Lung microvascular endothelial cell (primary cell): ENCODE measurements at places on chromosomes 7 and 10.
A peak's percentile ranks its signal among the peaks of the same experiment; 100 is the strongest.

GRCh38 chr7:35256256-35257175, 2.6 kb upstream of the TBX20 start:
- DNase-seq = no peak

GRCh38 chr10:29994811-29995210, 64.6 kb downstream of the JCAD start:
- no peak for DNase-seq

- DNase-seq = no peak
These were observed 34.3 kb downstream of the CFAP46 start for GRCh38 chr10:132907821-132908620.

DNA sequence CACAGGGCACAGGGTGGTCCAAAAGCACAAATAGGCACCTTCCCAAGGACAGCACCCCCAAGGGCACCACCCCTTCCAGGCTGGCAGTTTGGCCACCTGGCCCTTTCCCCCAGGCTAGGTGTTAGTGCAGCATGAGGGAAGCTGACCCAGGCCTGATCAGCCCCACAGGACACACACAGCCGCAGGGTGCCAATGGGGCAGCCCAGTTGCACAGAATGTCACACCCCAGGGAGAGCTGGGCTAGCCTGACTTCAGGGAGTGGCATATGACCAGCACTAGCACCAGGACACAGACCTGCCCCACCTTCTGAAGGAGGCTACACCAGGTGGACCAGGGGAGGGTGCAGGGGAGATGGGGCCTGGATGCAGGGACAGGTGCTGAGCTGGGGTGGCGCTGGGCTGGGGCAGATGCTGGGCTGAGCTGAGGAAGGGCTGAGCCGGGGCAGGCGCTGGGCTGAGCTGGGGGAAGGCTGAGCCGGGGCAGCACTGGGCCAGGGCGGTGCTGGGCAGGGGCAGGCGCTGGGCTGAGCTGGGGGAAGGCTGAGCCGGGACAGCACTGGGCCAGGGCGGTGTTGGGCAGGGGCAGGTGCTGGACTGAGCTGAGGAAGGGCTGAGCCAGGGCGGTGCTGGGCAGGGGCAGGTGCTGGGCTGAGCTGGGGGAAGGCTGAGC, 3.9 kb upstream of the ADAM8 start:
- DNase-seq = no peak

DNA sequence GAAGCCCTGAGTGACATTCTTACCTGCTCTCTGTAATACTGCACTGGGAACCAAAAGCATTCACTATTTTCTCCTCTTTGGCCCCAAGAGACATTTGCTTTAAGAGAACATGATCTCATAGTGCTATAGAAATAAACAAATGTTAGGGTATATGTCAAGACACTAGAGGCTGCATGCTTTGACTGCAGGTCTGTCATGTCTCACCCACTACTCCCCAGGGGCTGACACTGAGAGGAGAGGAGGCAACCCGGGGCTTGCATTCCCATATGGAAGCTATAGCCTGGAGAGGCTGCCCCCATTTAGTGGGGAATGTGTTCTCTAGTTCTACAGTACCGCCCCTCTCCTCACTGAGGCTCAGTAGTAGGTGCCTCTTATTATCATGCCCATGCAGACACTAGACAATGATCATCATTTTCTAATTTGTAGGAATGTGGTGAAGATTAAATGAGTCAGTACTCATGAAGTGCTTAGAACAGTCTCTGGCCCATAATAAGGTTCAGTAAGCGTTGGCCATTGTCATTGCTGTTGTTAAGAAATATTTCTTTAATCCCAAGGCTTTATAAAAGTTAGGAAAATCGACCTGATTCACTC, 4.9 kb upstream of the SLF2 start:
- no peak for DNase-seq

DNA sequence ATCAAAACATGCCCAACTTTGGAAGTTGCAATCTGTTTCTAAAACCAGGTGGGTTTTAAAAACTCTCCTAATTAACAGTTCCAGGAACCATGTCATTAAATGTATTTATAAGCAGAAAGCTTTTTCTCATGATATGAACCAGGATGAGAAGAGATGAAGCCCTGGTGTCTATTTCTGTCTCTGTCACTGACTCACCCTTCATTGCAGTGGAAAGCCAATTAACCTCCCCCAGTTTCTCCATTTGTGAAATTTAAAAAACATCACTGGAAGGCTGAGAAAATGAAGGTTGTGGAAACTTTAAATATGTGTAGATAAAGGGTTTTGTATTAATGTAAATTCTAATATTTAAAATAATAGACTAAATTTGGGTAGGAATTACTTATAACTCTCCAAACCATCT, 1088.0 kb downstream of the SORCS1 start:
- no peak for DNase-seq

DNA sequence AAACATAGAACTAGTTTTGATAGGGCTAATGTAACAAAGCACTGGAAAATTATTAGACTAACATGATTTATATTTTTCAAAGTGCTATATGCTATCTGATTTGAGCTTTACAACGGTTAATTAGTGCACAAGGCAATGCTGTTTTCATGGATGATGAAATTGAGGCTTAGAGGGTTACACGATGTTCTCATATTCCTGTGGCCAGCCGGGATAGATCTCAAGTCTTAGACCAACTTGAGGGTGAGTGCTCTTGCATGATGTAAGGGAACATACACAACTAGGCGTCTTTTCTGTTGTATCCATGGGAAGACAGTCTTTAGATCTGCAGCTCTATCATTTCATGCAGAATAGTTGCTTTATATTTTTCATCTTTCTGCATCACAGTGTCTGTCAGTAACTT, 4.1 kb downstream of the PRPF18 start:
- DNase-seq = no peak

GRCh38 chr7:107898997-107899594, 8.1 kb downstream of the DLD start:
- no peak for DNase-seq

DNA sequence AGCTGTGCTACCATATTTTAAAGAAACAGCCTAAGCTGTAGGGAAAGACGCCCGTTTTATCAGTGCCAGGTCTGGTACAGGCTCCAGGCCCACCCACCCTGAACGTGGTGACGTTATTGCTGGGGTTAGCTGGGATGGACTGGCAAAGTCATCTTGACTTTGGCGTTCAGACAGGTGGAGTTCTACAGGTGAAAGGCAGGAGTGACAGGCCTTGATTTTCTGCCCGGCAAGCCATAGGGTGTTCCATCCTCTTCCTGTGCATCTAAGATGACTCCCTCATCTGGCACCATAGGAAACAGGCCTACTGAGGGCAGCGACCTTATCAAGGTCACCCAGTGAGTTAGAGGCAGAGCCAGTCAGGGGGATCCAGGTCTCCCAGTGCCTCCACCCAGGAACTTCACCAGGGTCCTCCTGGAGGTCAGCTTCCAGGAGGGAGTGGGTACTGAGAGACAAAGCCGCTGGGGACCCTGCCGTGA, 41.6 kb downstream of the HK1 start:
- no peak for DNase-seq

DNA sequence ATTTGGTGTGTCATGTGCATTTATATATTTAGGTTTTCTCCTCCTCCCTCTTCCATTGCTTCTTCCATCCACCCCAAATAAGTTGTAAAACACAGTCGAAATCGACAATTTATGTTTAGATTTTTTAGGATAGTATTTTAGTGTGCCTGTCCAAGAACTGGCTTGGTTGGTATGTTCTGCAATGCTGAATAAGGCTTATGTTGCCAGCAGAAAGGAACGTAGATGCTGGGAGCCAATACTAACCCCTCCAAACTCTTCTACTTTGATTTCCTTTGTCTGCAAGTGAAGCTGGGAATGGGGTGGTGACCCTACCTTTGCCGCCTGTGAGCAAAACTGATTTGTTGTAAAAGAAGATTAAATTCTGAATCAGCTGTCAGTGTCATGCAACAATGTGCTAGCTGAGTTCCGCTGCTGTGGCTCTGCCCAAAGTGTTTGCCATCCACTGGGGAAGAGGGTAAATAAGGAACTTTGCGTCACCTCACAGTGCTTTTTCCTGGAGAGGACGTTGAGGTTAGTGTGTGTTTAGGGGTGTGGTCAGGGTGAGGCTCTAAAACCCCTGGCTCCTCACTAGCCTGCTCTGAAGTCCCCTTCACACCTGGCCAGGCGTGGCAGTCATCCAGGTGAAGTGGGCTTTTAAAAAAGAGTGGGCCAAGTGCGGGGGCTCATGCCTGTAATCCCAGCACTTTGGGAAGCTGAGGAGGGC, 44.4 kb downstream of the TACC2 start:
- DNase-seq = no peak

DNA sequence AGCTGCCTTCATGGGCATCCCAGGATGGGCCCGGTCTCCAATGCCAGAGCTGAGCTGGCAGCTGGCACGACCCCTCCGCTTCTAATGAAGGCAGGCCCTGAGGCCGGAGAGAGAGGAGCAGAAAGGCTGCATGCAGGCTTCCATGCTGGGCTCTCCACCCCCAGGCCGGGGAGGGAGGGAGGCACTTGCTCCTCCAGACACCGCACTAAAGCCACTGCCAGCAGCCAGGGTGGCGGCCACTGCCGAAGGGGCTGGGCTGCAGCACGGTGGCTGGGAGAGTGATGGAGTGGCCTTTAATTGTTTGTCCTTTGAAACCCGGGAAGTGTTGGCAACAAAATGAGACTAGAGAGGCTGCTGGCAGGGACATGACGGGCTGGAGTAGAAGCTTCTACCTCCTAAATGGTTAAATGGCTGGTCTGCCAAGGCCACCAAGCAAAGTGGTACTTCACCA, 236.5 kb downstream of the SKAP2 start:
- no peak for DNase-seq

- no peak for DNase-seq
These were observed 95.6 kb downstream of the MALRD1 start for GRCh38 chr10:19144206-19144605.

DNA sequence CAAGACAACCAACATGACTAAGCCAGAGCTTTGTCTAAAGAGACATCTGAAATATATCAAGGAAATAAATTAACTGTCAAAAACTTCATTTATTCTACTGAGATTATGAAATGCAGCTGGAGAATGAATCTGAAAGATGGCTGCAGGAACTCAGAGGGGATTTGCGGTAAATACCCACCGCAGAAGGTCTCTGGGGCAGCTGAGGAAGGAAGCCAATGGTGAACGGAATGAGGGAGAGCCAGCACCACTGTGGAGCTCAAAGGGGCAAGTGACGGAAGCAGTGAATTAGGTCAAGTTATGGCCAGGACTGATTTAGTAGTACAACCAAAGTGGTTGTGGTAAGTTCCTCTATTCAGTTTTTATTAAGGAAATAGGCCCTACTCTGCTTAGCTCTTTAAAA, 215.3 kb upstream of the GLI3 start:
- no peak for DNase-seq

- no peak for DNase-seq
These were observed 135.0 kb downstream of the NT5C2 start for GRCh38 chr10:103058034-103058433.

DNA sequence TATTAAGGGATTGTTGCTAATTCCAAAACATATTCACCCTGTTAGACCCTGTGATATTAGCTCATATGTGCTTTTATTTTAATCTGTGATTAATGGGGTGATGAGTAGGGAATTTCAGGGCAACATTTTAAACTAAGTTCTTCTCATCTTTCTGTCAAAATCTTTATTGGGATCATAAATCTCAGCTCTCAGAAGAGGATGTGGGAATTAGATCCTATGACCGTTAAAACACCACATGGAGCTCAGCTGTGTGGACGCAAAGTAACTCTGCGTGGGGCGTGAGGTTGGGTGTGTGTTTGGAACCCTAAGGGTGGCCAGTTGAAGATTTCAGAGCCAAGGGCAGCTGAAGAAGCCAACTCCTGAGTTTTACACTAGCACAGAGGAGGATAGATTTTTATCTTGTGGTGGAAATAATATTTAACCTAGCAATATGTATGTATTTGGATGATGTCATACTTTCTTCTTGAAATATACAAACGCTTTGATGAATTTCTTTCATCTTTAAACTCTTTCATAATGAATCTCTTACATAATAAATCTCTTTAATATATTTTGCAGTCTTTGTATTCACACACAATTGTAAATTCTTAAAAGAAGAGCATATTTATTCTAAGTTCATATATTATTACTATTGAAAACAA, 64.4 kb downstream of the EPDR1 start:
- DNase-seq = no peak

DNA sequence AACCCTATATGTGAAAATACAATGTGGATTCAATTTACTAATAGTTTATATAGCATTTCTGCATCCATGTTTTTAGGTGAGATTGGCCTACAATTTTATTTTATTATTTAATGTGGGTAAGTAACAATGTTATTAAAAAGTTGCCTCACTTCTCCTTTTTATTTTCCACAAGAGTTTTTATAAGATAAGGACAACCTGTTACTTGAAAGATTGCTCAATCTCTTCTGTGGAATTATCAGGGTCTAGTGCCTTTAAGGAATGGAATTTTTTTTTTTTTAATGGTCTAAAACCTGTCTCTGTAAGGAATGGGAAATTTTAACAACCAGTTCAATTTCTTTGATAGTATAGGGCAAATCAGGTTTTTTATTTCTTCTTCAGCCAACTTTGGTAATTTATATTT, 53.9 kb upstream of the RAB18 start:
- no peak for DNase-seq

- DNase-seq = peak; percentile 81
These were observed 240.1 kb downstream of the ELMO1 start for GRCh38 chr7:37208528-37208927.

DNA sequence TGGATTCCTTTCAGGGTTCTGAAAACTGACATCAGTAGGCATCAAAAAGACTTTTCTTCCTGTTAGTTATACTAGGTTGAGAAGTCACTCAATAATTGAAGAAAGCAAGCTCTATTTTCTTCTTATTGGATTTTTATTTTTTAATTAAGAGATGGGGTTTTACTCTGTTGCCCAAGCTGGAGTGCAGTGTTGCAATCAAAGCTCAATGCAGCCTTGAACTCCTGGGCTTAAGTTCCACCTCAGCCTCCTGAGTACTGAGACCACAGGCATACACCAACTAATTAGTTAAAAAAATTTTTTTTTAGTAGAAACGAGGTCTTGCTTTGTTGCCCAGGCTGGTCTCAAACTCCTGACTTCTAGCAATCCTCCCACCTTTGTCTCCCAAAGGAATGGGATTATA, 28.0 kb downstream of the PIP4K2A start:
- no peak for DNase-seq

DNA sequence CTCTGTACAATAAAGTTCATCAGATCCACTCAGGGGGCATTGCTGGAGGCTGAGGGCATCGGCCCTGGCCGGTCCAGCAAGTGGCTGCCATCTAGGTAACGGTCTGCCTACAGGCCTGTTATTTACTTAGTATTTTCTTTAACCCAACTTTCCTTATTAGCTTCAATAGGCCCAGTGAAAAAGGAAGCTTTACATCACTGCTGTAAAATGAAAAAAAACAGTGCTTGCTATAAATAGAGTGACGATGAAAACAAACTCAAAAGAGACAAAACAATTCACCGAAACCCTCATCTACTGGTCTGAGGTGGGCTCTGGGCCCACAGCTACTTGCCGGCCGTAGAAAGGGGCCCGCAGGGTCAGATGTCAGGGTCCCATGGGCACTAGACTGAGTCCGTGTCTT, 192.5 kb downstream of the ELFN1 start:
- no peak for DNase-seq

DNA sequence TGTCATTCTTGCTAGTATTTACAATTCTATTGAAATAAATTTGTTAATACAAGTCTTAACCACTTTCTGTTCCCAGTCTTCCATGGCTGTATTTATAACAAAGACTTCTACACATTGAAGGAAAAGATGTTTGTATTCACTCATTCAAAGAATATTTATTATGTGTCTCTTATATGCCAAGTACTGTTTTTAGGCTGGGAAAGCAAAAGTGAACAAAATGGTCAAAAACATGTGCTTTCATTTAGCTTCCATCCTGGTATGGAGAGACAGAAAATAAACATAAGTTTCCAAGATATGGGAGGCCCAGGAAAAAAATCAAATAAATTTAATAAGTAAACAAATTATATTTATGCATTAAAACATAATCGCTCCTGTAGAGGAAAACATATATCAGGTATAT, 22.9 kb downstream of the CPED1 start:
- DNase-seq = no peak
